ENCODE measurements at places on chromosomes 2 and 18.
A peak's percentile ranks its signal among the peaks of the same experiment; 100 is the strongest.

DNA sequence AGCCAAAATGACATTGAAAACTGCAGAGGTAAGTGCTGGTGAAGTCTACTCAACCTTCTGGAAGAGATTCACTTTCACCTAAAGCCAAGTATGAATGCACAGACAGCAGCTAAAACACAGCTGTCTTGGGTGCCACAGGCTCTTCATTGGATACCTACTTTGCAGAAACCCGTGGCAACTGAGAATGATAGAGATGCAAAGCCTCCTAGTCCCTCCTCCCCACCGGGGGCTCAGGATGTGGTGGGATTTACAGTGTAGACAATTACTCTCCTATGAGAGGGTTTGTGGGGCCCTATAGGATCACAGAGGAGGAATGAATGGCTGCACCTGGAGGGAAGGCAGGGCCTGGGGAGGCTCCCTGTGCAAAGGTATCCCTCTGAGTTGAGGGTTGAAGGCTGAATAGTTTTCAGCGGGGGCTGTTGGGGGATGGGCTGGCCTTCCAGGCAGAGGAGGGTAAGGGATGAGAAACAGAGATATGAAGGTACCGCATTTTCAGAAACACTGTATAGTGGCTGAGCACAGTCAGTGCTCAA is 131.6 kb downstream of the RNF144A start:
- no peak for DNase-seq

DNA sequence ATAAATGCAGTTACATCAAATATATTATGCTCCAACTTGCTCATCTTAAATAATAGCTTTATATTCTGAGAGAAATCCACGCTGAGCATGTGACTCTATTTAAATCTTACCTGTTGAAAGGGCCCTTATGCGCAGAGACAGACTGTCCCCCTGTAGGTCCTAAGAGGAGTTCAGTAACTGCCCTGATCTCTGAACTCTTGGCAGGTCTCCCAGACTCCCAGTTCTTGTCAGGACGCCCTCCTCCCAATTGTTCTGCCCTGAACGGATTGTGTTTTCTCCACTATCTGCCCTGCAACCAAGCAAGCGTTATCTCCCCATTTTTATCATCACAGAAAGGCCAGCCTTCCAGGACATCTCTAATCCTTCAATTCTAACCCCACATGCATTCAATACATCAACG is 954.6 kb downstream of the TSN start:
- DNase-seq: no peak

- no peak for DNase-seq
Observed at GRCh38 chr2:190682168-190682567, 33.3 kb downstream of the NAB1 start.

DNA sequence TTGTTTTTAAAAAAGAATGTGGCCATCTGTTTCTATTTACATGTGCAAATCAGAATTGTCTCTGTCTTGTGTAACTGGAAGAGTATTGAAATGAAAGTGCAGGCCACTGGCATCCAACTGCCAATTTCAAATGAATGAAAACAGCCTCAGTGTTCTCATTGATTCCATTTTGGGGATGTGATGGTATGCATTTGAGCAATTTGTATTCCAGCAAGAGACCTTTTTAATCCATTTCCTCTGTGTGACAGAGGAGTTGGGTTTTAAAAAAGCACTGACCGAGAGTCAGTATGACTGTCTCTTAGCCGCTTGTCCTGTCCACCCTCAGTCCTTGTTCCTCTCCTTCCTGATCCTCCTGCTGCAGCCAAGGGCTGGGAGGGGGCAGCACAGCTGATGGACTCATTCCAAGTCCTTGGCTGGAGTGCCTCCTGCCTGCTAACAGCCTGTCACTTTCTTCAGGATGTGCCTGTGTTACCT is 50.0 kb downstream of the ASAP2 start:
- no peak for DNase-seq

GRCh38 chr2:214775971-214776370 is 33.5 kb downstream of the BARD1 start:
- DNase-seq: no peak

DNA sequence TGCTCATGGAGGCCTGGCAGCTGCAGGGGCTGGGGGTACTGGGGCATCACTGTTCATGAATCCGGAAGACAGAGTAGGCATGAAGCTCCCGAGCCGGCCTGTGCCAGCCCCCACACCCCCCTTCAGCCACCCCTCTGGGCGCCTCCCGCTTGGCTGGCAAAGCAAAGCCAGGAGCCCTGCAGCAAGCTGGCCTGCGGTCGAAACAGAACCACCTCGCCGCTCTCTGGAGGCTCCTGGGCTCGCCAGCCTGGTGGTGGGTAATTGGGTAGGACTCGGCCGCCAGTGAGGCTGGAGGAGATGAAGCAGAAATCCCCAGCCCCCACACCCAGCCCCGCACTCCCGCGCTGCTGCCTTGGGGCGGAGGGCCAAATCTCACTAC is 70.9 kb upstream of the GPC1 start:
- no peak for DNase-seq

GRCh38 chr18:13452388-13452811 is 233.8 kb downstream of the LDLRAD4 start:
- DNase-seq: no peak

- DNase-seq: no peak
Observed at GRCh38 chr2:169798397-169798717, 314 bp upstream of the SSB start.

- no peak for DNase-seq
Observed at GRCh38 chr2:106147159-106147558, 46.9 kb downstream of the UXS1 start.

GRCh38 chr2:68740400-68740914 is 5.8 kb downstream of the ARHGAP25 start:
- DNase-seq: no peak

- no peak for DNase-seq
Observed at GRCh38 chr2:95323347-95324155, 26.4 kb downstream of the KCNIP3 start.

DNA sequence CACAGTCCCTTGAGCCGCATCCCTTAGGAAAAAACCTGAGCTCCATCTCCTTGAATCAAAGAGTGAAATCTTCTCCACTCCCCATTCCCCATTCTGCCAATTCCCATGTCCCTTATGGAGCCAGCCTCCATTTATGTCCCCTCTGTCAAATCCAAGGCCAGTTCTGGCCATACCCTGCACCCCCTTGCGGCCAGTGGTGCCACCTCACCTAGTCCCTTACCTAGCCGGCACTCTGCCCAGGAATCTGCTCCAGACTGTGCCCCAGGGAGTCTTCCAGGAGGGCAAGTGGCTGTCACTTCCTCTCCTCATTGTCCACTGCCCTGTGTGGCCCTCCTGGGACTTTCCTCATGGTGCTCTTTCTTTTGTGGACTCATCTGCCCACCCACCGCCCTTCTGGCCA is 195.4 kb upstream of the RMP24 start:
- no peak for DNase-seq

- DNase-seq: no peak
Observed at GRCh38 chr2:217857624-217858506, 144.9 kb downstream of the TNS1 start.

- no peak for DNase-seq
Observed at GRCh38 chr18:28760299-28760698, 583.4 kb upstream of the CDH2 start.

GRCh38 chr2:219060821-219061791 is at the start of gene IHH:
IHH (minus strand) TSS chr2:219060921; CDS start chr2:219060467, 454 bp downstream.
- no peak for DNase-seq

GRCh38 chr2:68352651-68353391 is 12.3 kb upstream of the PLEK start:
- no peak for DNase-seq

DNA sequence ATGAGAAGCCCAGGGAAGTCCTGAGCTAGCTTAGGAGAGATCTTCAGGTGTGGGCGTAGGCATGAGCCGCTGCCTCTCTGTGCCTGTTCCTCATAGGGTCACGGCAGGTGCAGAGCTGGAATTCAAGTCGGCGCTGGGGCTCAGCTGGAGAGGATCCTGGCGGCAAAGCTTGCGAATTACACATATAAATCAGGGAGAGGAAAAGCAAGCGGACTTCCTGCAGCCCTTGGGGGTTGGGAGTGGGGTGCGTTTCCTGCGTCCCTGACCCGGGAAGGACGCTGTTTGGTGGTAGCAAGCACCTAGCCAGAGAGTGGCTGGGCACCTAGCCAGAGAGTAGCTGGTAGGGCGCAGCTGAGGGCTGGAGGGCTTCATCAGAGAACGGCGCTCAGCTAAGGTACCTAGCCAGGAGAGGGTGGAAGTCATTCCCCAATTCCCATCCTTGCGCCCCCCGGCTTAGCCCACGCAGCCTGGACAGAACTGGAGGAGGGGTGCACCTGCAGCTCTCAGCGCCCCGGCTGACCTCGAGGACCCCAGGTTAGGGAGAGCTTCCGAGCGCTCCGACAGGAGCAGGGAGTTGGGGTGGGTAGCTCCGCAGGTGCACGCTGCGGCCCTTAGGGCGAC is 459 bp upstream of the EFR3B start:
- DNase-seq: peak; percentile 29

All from cerebellar nuclear complex (tissue), 1 donor.